ENCODE measurements at places on chromosomes 3 and 15.

- DNase-seq = no peak
Measured at GRCh38 chr3:65848024-65848423, 190.7 kb downstream of the MAGI1 start.

DNA sequence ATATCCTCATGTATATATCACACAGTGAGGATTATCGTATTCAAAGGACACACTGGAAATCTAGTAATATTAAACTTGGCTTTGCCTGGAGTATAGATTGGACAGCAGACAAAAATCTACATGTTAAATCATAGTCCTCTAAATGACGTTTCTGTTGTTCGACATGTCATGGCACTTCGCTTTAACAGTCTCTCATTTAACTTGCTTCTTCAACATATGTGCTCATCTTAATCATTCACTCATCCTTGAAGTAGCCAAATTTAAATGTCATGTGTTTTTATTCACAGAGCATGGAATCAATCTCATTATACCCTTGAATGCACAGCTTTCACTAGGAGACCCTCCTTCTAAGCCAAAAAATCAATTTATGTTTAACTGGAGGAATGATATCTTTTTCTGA, 417.0 kb upstream of the CNTN6 start:
- DNase-seq = no peak

DNA sequence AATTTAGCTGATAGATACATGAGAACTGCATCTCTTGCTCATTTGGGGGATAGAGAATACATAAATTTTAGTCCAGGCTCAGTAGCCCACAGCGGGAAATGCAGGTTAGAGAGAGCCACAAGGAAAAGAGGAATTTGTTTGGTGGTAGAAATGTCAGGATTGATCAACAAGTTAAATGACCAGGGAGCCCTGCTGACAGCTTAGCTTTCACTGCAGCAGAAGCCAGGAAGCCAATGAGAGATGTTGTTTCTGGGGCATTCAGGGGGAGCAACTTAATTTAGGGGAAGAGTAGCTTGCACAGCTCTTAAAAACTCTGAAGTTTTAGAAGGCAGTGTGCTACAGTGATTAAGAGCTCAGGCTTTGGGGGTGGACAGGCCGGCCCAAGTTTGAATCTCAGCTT, 22.7 kb downstream of the ARHGEF26 start:
- DNase-seq = no peak

GRCh38 chr3:95758707-95759106, 1055.7 kb upstream of the EPHA6 start:
- DNase-seq = no peak

DNA sequence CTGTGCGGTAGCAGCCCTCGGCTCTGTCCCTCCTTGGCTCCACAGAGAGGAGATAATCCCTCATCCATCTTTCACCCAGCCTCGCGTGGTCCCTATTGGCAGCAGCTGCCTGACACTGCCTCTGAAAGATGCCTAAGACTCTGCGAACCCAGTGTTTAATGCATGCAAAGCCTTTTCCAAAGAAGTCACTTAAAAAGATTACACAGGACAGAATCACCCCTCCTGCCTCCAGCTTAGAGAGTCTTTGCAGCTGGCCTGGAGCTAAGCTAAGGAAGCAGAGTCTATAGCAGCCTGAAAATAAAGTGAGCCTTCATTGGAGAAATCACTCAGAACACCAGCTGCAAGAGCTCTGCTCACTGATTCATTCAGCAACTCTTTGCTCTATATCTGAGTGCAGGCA, 247.2 kb downstream of the SHQ1 start:
- DNase-seq = no peak

DNA sequence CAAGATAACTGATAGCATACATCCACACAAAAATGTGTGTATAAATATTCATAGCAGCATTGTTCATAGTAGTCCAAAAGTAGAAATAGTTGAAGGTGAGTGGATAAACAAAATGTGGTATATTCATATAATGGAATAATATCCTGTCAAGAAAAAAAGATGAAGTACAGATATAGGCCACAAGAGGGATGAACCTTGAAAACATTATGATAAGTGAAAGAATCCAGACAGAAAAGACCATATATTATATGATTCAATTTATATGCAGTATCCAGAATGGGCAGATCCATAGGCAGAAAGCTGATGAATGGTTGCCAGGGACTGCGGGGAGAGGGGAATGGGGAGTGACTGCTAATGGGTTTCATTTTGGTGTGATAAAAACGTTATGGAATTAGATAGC, 54.3 kb upstream of the TNIK start:
- DNase-seq = no peak

GRCh38 chr3:153210660-153211059, 48.6 kb downstream of the RAP2B start:
- no peak for DNase-seq

DNA sequence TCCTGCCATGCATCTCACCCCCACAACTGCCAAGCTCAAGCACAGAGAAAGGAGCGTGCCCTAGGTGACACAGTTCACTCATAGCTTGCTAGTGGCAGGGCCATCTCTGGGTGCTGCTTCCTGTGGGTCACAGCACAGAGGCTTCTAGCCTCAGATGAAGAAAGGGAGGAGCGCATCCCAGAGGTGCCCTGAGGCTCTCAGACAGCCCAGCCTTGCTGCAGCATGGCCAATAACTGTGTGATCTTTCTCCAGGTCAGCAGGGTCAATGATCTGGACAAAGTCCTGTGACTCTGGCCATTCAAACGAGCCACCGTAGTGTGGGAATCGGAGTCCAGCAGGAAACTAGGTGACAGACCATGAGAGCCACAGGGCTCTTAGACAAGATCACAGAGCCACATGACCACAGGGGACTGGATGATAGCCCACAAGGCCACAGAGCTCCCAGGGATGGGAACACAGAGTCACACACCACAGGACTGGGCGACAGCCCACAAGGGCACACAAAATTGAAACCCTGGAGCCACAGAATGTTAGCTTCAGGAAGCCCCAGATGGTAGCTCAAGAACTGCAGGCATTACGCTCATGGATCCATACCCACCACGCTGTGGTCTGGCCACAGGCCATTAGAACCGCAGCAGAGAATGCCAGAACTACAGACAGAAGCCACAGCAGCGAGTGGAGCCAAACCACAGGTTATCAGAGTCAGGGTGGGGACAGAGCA, 25.9 kb upstream of the GRIP2 start:
- DNase-seq = no peak

DNA sequence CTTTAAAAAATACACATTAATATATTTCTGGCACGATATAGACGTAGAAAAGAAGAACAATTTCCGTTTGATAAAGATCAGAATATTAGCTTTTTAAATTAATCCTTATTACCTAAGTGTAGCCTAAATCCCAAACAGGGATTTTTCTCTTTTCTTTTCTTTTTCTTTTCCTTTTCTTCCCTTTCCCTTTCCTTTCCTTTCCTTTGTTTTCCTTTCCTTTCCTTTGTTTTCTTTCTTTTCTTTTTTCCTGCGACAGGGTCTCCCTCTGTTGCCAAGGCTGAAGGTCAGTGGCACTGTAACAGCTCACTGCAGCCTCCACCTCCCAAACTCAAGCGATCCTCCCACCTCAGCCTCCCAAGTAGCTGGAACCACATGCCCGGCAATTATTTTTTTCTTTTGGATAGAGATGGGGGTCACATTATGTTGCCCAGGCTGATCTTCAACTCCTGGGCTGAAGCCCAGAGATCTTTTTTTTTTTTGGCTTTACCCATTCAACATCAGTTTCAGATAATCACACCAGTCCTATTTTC, 1.8 kb upstream of the USF3 start:
- no peak for DNase-seq

GRCh38 chr3:174303907-174304560, 555.1 kb upstream of the NAALADL2 start:
- no peak for DNase-seq

DNA sequence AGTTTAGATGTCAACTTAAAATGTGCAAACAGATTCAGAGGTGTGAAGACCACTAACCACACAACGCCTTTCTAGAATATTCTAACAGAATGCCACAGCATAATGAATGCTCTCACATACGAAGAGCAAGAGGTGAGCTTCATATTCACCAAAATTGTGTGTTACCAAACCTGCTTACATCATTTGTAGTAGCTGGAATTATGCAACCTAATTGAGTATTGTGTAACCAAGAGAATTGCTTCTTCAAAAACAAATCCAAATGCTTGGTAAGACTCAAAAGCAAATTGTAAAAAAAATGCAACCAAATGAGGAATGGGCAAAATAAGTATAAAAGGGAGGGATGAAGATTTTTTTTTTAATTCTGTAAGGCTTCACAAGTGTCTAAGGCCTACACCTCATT, 160.7 kb downstream of the TAFA4 start:
- no peak for DNase-seq

DNA sequence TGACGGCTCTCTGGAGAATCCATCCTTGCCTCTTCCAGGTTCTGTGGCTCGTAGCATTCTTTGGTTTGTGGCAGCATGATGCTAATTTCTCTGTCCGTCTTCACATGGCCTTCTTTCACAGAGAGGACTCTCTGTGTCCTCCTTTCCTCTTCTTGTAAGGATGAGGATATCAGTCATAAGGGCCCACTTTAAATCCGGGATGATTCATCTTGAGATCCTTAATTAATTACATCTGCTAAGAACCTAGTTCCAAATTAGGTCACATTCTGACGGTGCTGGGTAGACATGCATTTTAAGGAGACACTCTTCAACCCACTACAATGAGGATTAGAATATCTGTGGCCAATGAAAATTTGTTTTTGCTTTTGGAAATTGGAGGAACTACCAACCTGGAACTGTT, 15.7 kb upstream of the GXYLT2 start:
- no peak for DNase-seq

DNA sequence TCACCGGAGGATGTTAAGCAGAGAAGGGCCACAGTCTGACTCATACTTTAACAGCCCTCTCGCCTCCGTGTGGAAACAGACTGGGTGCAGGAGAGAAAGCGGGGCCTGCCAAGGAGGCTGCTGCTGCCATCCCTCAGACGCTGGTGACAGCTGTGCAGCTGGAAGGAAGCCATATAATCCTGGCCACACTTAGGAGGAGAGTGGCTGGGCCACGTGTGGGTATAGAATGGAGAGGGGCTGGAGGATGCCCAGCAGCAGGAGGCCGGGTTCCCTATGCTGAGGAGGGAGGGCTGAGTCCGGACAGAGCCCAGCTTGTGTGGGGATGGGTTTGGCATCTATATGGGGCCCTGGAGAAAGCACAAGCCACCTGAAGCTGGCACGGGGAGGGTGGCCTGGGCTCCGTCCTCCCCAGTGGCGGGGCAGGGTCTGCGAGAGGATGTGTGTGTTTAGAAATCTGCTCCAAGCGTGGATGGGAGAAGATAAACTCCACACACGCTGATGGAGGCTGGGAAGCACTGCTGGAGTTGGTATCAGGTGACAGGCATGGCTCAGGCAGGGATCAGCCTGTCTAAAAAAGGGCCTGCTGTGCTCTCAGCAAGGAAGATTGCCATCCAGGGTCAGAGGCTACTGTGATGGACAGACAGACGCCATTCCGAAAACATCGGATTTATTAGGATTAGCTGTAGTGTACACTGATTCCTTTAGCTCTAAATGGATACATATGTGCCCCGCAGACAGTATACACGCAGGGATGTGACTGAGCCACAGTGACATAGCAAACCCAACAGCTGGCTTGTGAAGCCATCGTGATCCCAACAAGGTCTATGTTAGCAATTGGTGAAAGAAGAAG, 15.9 kb downstream of the ABTB1 start:
- DNase-seq = no peak

- DNase-seq = no peak
Measured at GRCh38 chr3:126287171-126287535, 70.1 kb downstream of the KLF15 start.

GRCh38 chr15:25859838-25860645, 3.1 kb downstream of the ATP10A start:
- no peak for DNase-seq

GRCh38 chr3:67415511-67415910, 238.9 kb downstream of the SUCLG2 start:
- DNase-seq = no peak

GRCh38 chr15:73127302-73127936, 75.2 kb downstream of the NEO1 start:
- DNase-seq = no peak

DNA sequence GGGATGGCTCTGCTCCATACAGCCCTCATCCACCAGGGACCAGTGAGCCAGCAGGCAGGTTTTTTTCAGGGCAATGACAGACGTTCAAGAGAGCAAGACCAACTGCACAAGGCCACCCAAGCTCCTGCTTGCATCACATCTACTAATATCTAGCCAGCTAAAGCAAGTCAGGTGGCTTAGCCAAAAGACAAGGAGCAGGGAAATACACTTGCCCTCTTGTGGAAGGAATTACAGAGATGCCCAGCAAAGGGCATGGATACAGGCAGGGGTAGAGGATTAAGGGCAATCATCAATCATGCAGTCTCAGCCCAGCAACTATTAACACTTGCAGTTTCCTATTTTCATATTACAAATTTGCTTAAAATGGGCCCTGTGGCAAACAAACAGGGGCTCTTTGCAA, 81.5 kb upstream of the NTRK3 start:
- DNase-seq = no peak

All from putamen (tissue), 1 donor.